Thoracic aorta (tissue), 2 donors: ENCODE measurements at places on chromosomes 11 and 22. TPM values are rescaled to one million over a fixed set of nuclear protein-coding genes. Genes with fewer than 3 reads are reported as not detected.

DNA sequence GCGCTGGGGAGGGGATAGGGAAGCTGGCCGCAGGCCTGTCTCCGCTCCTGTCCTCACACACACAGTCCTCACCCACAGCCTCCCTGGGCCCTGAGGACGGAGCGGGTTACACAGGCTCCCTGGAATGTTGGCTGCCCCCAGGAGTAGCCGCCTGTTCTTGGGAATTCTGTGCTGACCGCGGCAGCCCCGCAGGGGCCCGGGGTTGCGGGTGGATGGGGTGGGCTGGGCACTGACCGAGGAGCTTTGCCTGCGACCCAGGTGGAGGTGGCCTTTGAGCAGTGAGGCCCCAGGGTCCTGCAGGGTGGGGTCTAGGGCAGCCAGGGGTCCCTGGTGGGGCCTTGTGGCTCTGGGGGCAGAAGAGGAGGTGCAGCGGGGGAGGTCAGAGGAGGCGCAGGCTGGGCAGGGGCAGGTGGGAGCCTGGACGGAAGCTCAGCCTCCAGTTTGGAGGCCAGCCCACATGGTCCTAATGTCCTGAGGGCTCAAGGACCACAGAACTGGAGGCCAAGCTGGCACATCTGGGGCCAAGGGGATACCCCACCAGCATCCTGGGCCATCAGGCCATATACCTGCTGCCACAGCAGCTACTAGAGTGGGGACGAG lies 6.6 kb upstream of the MRGPRG start:
- DNase-seq: no peak

DNA sequence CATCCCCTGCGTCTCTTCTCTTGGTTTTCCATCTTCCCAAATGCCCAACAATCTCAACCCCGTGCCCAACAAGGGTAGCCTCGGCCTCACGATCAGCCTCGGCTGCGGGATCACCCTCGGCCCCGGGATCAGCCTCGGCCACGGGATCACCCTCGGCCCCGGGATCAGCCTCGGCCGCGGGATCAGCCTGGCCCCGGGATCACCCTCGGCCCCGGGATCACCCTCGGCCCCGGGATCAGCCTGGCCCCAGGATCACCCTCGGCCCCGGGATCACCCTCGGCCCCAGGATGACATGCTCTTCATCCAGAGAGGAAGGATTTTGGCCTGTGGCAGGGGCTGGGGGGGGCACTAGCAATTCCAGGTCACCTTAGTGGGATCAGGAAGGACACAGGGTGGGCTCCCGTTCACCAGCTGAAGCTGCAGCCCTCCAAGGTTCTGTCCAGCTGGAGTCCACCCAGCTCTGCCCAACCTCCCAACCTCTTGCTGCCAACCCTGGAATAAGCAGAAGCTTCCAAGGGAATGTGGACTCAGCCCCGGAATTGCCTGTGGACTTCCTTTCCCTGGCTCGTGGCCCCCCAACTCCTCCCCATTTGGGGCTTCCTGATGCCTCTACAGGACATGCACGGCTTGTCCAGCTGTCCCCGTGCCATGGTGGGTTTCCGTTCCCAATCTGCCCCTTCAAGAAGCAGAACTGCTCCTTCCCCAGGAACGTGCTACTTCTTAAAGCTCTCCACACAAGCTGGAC lies 6.2 kb downstream of the ALG12 start:
- no peak for DNase-seq

- no peak for DNase-seq
Measured at GRCh38 chr11:7534042-7534378, 20.2 kb downstream of the PPFIBP2 start.

The NAV2 gene
- 230 TPM for total RNA-seq

GRCh38 chr22:42934338-42934737 lies 77.3 kb upstream of the ARFGAP3 start:
- DNase-seq: no peak

The CD248 gene
- 22.9 TPM for total RNA-seq

The OR51B5 gene
- total RNA-seq: 4.2 TPM

GRCh38 chr22:27723158-27723557 lies 78.4 kb downstream of the MN1 start:
- DNase-seq: no peak

DNA sequence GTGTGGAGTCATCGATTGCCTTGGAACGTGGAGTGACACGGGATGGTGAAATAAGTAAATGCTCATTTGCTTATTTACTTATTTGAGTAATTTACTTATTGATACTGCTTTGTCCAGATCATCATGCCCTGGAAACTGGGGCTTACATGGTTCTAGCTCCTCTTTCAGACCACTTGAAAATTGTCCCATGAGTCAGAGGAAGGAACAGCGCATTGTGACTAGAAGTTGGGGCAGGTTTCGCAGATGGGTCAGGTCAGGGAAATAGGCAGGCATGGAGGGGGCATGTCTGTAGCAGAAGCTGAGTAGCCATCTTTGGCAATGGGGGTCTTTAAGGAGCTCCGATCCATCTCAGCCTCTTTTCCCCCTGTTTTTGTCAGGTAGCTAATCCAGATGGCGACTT lies 104.2 kb upstream of the SORL1-AS1 start:
- DNase-seq: no peak

DNA sequence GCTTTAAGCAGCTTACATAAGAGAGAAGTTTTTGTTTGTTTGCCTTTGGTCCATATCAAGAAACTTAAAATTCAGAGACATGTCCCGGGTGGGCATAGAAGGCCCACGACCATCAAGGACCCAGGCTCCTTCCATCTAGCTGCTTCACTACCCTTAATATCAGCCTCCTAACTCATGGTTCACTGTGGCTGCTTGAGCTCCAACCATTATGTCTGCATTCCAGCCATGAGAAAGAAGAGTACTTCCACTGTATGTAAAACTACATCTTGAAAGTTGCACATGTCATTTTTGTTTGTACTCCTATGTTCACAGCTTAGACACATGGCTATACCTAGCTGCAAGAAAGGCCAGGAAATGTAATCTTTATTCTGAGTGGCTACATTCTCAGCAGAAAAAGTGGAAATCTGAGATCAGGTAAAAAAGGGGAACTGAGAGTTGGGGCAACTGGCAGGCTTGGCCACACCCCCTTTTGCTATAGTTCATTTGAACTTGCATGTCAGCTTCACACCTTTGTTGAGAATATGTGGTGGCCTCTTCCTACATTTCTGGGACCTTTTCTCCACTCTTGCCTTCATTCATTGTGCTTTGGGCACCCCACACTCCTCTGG lies 81.3 kb upstream of the TP53I11 start:
- DNase-seq: no peak

- no peak for DNase-seq
Measured at GRCh38 chr11:35045236-35045820, 93.6 kb upstream of the CD44 start.

DNA sequence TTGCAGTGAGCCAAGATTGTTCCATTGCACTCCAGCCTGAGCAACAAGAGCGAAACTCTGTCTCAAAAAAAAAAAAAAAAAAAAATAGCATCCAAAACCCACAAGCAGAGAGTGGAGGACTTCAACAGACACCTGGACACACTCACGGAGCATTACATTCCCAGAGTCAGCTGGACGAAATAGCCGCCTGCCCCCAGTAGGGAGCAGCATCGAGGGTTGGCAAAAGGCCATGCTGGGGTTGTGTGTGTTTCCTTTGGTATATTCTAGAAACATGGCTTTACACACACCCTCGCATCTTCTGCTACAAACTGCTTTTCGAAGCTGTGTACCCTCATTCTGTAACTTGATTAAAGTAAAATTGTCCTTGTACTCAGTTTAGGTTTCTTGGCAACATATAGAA lies 5.3 kb downstream of the ADA2 start:
- no peak for DNase-seq

The MLC1 gene
- total RNA-seq: 4.3 TPM

The RAB39A gene
- 1.2 TPM for total RNA-seq

The APOBEC3B gene
- not detected for total RNA-seq
